Adipose tissue (tissue), 3 donors: ENCODE measurements at places on chromosomes 5 and 9. TPM values are rescaled to one million over a fixed set of nuclear protein-coding genes. Genes with fewer than 3 reads are reported as not detected.

The ANKRD33B gene
- polyA plus RNA-seq: 0.89 TPM

The CEL gene
- 1.5 TPM for polyA plus RNA-seq

The SPINK6 gene
- 0.42 TPM for polyA plus RNA-seq

The COMMD10 gene
- polyA plus RNA-seq: 14.9 TPM

The OTP gene
- polyA plus RNA-seq: not detected

The TAF11L7 gene
- not detected for polyA plus RNA-seq

The CYSRT1 gene
- polyA plus RNA-seq: not detected

The COL15A1 gene
- polyA plus RNA-seq: 7.5 TPM

The ANKRD18A gene
- 0.09 TPM for polyA plus RNA-seq

The PDE6A gene
- not detected for polyA plus RNA-seq

The CCL27 gene
- 0.34 TPM for polyA plus RNA-seq

The TAF1L gene
- 0.01 TPM for polyA plus RNA-seq

The FBP1 gene
- 12.5 TPM for polyA plus RNA-seq

The RGS7BP gene
- polyA plus RNA-seq: 0.20 TPM

The HAVCR2 gene
- polyA plus RNA-seq: 6.6 TPM

The CAMK4 gene
- polyA plus RNA-seq: 0.17 TPM

The ORM2 gene
- polyA plus RNA-seq: 3.8 TPM

The MYORG gene
- 5.2 TPM for polyA plus RNA-seq

The CARTPT gene
- 0.85 TPM for polyA plus RNA-seq

The PCDHA9 gene
- 0.02 TPM for polyA plus RNA-seq

The PCDHA12 gene
- 0.21 TPM for polyA plus RNA-seq

The SPATA31E1 gene
- polyA plus RNA-seq: not detected

The GRIN1 gene
- 0.26 TPM for polyA plus RNA-seq

The ARHGEF37 gene
- polyA plus RNA-seq: 2.9 TPM

The CDH18 gene
- 0.03 TPM for polyA plus RNA-seq

The SAPCD2 gene
- polyA plus RNA-seq: 0.11 TPM

The MLANA gene
- not detected for polyA plus RNA-seq

The TOR4A gene
- 2.1 TPM for polyA plus RNA-seq

The DMRTA1 gene
- polyA plus RNA-seq: 0.22 TPM

The PLK2 gene
- polyA plus RNA-seq: 27.2 TPM

The HNRNPA0 gene
- polyA plus RNA-seq: 13.2 TPM

The LCN1 gene
- not detected for polyA plus RNA-seq

The DMGDH gene
- 3.7 TPM for polyA plus RNA-seq

The OLFM1 gene
- 6.5 TPM for polyA plus RNA-seq

The PCDHA6 gene
- 0.10 TPM for polyA plus RNA-seq

The IL13 gene
- polyA plus RNA-seq: 1.2 TPM

The SPINK13 gene
- not detected for polyA plus RNA-seq

The FAF2 gene
- polyA plus RNA-seq: 8.4 TPM

The PCDHGA4 gene
- 0.98 TPM for polyA plus RNA-seq

The SH3GLB2 gene
- polyA plus RNA-seq: 55.2 TPM

The PRUNE2 gene
- polyA plus RNA-seq: 6.6 TPM

The PLAA gene
- 10.0 TPM for polyA plus RNA-seq

The TBCA gene
- 197 TPM for polyA plus RNA-seq

The OBP2B gene
- polyA plus RNA-seq: not detected
